ENCODE measurements at places on chromosomes 16 and 17.

- DNase-seq, result peak; percentile 62
Observed at GRCh38 chr16:81500833-81501521, 56.4 kb downstream of the CMIP start.

- no peak for DNase-seq
Observed at GRCh38 chr17:8476741-8477140, 41.1 kb downstream of the NDEL1 start.

- peak; percentile 29 for DNase-seq
Observed at GRCh38 chr17:70168044-70168976, 1.0 kb upstream of the KCNJ2 start.

DNA sequence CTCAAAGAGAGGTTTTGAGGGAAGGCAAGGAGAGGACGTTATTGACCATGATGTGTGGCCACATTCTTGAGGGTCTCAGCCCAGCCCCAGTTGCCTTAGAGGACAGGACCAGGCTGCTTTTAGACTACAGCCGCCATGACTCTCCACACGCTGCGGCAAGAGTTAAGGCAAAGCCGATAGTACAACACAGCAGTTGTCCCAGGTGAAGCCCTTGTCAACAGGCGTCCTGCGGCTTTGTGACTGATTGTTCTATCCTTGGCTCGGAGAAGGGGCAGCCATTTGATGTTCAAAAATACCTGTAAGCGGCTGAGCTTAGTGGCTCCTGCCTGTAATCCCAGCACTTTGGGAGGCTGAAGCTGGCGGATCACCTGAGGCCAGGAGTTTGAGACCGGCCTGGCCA, 28.8 kb downstream of the TMEM92 start:
- no peak for DNase-seq

DNA sequence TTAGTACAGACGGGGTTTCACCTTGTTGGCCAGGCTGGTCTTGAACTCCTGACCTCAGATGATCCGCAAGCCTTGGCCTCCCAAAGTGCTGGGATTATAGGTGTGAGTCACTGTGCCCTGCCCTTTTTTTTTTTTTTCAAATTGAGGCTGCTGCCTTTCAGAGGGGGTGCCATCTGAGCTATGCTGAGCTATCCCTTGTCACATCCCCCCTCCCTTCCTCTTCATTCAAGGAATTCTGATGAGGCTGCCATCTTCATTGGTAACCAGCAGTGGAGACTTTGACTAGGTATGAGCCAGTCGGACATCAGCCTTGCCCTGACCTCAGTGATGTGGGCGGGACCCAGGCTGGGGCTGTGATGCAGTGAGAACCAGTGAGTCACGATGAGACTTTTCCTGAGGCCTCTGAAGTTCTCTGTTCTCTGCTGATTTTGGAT, 24.4 kb upstream of the GPT2 start:
- no peak for DNase-seq

GRCh38 chr16:15686287-15686686, 36.2 kb downstream of the NDE1 start:
- no peak for DNase-seq

GRCh38 chr16:14606102-14606501, 24.0 kb downstream of the PARN start:
- DNase-seq, result no peak

GRCh38 chr17:48215583-48216139, 108.1 kb downstream of the SNX11 start:
- DNase-seq, result peak; percentile 33

DNA sequence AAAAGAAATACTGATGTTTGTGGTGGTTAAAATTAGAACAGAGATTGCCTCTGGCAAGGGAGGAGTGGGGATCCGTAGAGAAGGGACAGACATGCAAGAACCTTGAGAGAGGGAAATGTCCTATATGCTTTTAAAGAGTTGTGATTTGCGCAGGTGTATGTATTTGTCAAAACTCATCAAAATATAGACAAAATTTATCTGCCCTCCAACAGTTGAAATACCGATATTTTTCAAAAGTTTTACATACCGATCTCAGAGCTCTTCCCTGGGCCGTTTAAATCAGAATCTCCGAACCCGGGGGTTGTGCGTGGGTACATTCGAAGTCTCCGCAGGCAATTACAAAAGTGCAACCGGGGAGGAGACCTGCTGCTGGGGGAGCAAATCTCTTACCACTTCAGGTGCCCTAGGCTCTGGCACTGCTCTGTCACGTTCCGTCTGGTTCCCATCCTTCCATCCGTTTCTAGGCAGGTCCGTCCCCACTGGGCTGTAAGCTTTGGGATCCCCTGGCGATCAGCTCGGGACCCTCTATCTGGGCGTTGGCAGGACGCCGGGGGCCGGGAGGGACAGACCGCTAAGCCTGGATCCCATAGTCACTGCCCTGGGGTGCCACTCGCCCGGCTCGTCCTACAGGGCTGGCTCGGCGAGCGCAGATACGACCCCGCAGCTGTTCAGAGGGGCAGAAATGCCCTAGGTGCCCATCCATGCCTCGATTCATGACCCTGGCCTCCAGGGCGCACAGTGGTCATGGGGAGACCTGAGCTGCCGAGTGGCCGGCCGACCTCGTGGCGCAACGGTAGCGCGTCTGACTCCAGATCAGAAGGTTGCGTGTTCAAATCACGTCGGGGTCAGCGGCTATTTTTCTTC, 4.2 kb downstream of the BORCS6 start:
- peak; percentile 91 for DNase-seq
